ENCODE measurements at places on chromosomes 11 and 22.

GRCh38 chr11:1509626-1510255 lies 23.2 kb upstream of the MOB2 start:
- DNase-seq: no peak

DNA sequence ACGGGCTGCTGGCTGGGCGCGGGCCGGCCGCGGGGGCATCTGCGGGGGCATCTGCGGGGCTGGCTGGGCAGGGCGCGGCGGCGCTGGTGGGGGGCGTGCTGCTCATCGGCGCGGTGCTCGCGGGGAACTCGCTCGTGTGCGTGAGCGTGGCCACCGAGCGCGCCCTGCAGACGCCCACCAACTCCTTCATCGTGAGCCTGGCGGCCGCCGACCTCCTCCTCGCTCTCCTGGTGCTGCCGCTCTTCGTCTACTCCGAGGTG lies 194 bp downstream of the DRD4 start:
- DNase-seq: no peak

DNA sequence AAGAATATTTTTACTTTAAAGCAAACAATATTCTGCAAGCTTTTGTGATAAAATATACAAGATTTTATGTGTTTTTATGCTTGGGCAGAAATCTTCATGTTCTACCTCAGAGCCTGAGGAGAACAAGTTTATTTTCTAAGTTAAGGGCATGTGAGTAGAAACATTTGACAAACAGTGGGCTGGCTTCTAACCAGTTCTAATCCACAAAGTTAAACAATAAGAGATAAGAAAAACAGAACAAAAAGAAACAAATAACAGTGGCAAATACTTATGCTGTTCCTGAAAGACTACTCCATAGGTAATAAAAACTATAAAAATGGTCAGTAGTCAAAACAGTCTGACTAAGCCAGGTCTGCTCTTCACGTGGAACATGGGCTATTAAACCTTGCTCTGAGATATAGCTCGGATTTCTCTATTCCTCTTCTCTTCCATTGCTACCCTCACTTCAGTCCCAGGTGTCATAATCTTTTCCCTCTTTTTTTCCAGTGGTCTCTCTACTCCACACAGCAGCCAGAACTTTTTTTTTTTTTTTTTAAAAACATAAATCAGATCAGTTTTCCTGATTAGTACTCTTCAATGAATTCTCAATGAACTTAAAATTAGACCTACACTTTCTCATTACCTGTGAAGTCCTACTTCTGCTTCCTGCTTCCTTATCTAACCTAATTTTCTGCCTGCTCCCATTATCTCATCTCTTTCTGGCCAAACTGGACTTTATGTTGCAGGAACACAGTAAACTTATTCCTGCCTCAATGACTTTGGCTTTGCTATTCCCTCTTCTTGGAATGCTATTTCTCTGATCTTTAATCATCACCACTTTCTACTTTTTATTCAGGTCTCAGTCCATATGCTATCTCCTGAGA lies 671.1 kb upstream of the CCDC90B start:
- DNase-seq: no peak

DNA sequence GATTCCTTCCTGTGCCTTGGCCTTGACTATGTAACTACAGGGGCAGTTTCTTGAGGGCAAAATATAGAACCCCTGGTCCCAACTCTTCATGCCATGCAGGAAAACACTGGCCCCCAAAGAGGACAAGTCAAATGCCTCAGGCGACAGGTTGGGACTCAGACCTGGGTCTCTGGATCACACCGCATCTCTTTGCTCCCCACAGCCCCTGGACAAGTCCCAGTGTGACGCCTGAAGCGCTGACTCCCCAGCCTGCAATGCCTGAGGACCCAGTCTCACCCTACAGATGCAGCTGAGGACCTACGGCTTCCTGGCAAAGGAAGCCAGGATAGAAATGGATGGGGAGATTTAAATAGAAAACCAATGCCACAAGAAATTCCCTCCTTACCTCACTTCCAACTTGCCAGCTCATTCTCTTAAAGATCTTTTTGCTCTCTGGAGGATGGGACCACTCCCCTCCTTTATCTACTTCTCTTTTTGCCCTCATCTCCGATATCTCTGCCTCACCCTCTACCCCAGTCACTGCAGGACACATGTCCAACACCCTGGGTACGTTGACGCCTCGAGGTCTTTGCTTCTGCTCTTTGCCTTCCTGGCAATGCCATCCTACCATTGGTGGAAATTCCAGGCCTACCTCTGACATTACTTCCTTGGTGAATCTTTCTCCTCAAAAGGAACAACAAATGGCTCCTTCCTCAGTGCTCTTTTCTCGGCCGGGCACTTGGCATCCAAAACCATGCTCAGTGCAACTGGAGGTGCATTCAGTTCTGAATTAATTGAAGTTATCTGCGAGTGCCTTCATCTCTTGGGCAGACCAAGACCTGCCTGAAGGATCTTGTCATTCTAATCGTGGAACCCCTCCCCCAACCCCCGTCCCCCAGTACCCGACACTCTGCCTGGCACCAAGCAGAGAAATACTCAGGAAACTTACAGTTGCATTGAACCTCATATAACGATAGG lies 2.0 kb upstream of the PRDM11 start:
- DNase-seq: no peak

- no peak for DNase-seq
Measured at GRCh38 chr11:35563484-35564244, 38.2 kb upstream of the PAMR1 start.

DNA sequence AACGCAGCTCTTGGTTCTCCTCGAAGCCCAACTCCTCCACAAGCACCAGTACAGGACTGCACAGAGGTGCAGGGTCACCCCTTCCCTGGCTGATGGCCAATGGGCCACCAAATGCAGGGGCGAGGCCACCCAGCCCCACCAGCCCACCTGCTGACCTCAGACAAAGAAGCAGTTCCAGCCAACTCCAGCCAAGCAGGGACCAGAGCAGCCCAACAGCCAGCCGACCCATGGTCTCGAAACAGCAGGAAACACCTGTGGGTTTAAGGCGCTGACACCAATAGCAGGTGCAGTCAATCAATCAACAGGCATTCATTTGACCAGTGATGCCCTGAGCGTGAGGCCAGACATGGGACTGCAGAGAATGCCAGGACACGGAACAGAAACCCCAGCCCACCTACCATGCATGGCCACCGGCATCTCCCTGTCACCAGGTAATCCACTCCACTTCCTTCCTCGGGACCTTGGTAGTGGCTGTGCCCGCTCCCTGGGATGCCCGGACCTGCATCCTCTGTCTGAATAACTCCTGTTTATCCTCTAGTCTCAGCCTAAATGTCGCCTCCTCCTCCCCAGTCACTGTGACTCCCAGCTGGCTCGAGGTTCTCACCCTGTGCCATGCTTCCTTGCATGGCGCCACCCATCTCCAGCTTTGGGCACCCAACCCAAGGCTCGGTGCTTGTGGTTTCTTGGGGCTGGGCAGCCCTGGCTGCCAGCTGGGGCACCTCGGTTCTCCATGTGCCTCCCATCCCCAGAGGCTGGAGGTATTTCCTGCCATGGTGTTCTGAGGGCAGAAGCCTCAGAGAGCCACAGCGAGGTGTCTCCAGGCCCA lies 1475.4 kb downstream of the BRD1 start:
- no peak for DNase-seq

- no peak for DNase-seq
Measured at GRCh38 chr22:32204856-32205722, at the start of gene RFPL2. RFPL2 (minus strand) TSS chr22:32205073; CDS start chr22:32202451, 2,622 bp downstream.

- no peak for DNase-seq
Measured at GRCh38 chr11:123255909-123256308, 60.9 kb upstream of the CLMP start.

GRCh38 chr11:109507836-109508561 lies 86.0 kb downstream of the C11orf87 start:
- no peak for DNase-seq

DNA sequence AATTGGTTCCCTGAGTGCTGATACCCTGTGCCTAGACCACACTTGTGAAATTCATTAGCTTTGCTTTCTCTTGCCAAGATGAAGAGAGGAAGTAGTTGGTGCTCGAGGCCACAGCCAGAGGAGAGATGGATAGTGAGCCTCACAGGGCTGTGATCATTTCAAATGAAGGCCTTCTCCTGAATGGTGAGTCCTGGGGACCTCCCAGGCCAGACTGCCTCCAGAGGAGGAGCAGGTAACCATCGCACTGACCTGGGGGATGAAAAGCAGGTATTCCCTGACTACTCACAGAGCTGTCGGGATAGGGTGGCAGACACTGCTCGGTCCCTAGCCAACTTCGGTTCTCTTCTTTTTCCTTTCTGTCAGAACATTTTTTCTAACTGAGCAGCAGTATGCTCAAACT lies 4.8 kb upstream of the FXYD6 start:
- DNase-seq: no peak

DNA sequence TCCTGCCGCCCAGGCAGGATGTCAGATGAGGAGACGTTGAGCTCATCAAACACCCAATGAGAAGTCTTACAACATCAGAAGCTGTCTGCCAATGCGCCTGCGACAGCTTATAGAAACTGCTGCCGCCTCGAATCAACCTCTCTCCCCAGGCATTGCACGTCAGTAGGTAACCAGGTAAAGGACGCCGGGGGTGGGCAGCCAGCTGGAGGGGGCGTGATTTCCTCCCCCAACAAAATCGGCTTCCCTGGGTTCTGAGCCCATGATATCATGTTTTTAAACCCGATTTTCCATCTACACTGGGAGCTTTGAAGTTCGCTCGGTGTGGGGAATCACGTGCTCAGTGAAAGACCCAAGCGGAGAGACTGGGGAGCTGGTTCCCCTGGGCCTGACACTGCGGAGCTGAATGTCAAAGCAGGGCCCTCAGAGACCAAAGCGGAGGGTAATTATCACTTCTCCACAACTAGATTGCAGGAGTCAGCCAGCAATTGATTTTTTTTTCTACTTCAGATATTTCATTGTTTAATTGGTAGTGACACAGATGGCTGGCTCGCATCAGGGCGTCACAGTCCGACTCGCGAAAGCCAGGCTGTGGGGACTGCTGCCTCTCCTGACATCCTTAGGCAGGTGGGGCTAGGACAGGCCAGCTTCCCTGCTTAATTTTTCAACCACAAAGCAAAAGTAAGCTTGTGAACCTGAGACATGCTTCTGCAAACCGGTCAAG lies 15.4 kb downstream of the FAM83F start:
- DNase-seq: no peak

DNA sequence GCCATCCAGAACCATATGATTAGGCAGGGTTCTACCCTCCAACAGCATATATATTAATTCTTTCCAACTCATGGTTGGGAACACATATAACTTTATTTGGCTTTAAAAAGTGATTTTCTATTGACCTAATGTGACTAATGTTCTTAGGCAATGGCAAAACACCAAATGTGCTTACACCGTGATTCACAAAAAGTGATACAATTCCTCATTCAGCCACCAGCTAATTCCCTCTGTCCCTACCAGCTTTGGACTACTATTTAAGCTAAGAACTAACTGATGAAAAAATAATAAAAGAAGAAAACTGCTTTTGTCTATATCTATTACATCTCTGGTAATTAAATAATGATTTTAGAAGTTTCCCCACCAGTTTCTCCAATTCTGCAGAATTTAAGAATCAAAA lies 4.7 kb downstream of the CTSC start:
- DNase-seq: no peak

- DNase-seq: no peak
Measured at GRCh38 chr11:65625628-65626342, 10.2 kb downstream of the PCNX3 start.

- no peak for DNase-seq
Measured at GRCh38 chr11:117023178-117023577, 75.0 kb downstream of the SIK3 start.

- DNase-seq: no peak
Measured at GRCh38 chr11:56876621-56877275, 112.0 kb upstream of the OR5AK2 start.

- no peak for DNase-seq
Measured at GRCh38 chr11:38460896-38461295, 1862.9 kb upstream of the RAG2 start.

GRCh38 chr11:95586661-95587060 lies 202.9 kb downstream of the FAM76B start:
- DNase-seq: no peak

GRCh38 chr11:114121804-114122504 lies 62.4 kb downstream of the ZBTB16 start:
- DNase-seq: no peak

GRCh38 chr11:128653801-128654231 lies 40.1 kb upstream of the FLI1 start:
- no peak for DNase-seq

- no peak for DNase-seq
Measured at GRCh38 chr22:40224702-40225101, 47.0 kb downstream of the TNRC6B start.

DNA sequence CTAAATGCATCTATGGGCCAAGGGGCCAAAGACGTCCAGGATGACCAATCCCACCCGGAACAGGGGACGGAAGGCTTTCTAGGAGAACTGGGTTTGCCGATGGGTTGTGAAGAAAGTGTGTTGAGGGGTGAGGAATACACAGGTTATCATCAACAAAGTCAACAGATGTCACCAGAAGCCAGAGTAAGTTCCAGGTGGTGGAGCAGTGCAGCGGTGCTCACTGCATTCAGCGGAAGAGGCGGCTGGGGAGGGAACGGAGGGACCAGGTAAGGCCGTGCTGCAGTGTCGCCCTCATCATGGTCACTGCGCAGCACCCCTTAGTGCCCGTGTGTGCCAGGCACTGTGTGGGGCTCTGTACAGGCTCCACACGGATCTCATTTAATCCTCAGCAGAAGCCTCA lies 176.0 kb downstream of the EFCAB6 start:
- no peak for DNase-seq

GRCh38 chr22:48261048-48261621 lies 1498.7 kb downstream of the TBC1D22A start:
- no peak for DNase-seq

- no peak for DNase-seq
Measured at GRCh38 chr11:11640996-11641395, 19.2 kb upstream of the GALNT18 start.

- DNase-seq: no peak
Measured at GRCh38 chr11:130828741-130829140, 87.5 kb downstream of the SNX19 start.

DNA sequence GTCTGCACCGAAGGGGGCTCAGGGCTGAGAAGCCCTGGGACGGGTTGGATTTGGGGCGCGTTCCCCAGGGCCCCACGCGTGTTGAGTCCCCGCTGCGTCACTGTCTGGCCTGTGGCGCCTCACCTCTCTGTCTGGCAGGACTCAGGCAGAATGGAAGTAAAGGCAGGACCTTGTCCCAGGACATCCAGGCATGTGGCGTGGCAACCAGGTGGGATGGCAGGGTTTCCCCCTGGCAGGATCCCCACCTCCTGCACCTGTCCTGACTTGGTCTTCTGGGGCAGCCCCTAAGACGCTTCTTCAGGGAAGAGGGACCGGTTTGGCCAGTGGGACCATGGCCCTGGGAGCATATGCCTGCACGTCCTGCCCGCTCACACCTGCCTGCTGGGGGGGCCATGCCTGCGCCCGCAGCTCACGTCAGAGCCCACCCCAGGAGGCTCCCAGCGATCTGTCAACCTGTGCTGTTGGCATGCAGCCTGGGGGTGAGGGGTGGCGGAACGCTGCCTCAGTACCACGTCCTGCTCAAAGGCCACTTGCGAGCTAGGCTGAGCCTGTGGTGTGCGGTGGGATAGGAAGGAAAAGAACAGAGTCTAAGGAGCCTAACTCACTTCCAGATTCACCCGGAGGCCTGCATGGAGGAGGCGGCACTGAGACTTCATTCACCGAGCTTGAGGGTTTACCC lies 72.7 kb downstream of the KCNQ1 start:
- no peak for DNase-seq
